ENCODE measurements at places on chromosomes 6 and 20. TPM values are rescaled to one million over a fixed set of nuclear protein-coding genes. Genes with fewer than 3 reads are reported as not detected.

ZNF335 gene
- total RNA-seq, result 43.3 TPM

LZTS3 gene
- 2.1 TPM for total RNA-seq

BACH2 gene
- 61.7 TPM for total RNA-seq

DNA sequence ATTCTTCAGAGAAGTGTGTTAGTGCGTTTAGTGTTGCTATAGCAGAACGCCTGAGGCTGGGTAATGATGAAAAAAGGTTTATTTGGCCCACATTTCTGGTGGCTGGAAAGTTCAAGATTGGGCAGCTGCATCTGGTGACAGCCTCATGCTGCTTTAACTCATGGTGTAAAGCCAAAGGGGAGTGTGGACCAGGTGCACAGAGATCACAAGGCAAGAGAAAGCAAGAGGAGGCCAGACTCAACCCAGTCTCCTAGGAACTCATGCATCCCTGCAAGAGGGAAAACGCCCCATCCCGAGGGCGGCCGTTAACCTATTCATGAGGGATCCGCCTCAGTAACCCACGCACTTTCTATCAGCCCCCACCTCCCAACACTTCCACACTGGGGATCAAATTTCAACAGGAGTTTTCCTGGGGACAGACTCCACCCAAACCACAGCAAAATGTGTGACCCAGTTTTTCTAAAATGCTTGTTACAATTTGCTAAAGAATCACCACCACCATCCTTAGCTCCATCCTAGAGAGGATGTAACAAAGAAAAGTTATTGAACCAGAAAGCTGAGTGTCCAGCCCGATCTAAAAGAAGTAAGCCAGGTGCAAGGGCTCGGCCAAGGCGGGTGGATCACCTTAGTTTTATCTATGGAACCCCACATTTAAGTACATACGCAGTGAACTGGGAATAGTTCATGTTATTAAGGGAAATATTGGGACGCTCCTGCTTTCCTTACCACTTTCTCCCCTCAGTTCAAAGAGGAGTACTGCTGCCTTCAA lies 164.8 kb downstream of the QKI start:
- no peaks in the 10 kb centered on the region for H3K36me3 ChIP-seq
- DNase-seq, result no peak
- no peaks in the 10 kb centered on the region for H3K27me3 ChIP-seq
- no peak overlapping the region for H3K27ac ChIP-seq
- no peaks in the 10 kb centered on the region for H3K4me1 ChIP-seq

DNA sequence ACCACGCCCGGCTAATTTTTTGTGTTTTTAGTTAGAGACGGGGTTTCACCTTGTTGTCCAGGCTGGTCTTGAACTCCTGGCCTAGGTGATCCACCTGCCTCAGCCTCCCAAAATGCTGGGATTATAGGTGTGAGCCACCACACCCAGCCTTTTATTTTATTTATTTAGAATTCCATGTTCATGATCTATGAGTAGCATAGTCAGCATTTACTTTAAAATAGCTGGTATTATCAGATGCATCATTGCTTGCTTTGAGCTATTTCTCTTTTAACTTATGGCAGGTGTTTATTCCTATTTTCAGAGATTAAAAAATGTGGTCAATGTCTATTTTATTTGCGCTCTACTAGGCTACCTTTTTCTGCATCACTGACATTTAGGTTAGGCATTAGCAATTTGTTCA lies 152.0 kb downstream of the UTRN start:
- H3K4me3 ChIP-seq, result no peak overlapping the region
- peaks cover 3% of the 10 kb centered on the region for H3K4me1 ChIP-seq
- H3K27ac ChIP-seq, result no peak overlapping the region
- peaks cover 69% of the 10 kb centered on the region for H3K36me3 ChIP-seq
- no peak for DNase-seq

DNA sequence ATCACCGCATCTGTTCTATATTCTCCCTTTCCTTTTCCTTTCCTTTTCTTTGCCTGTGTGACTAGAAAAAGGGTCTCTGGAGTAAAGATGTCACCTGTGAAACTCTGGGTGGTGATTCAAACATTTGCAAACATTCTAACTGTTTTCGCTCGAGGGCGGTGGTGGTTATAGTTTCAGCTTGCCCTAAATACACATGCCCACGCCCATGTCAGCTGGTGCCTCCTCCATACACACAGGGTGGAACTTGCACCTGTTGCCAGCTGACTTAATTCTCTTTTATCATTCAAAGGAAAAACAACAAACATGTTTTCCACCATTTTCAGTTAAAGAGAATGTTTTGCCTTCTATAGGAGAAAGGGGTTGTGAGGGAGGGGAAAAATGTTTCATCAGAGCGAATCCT lies 381.9 kb upstream of the ARID1B start:
- no peak for DNase-seq
- no peaks in the 10 kb centered on the region for H3K36me3 ChIP-seq
- no peak overlapping the region for H3K4me3 ChIP-seq
- H3K27me3 ChIP-seq, result peaks cover 63% of the 10 kb centered on the region
- H3K27ac ChIP-seq, result no peak overlapping the region
- H3K4me1 ChIP-seq, result peaks cover 15% of the 10 kb centered on the region

DNA sequence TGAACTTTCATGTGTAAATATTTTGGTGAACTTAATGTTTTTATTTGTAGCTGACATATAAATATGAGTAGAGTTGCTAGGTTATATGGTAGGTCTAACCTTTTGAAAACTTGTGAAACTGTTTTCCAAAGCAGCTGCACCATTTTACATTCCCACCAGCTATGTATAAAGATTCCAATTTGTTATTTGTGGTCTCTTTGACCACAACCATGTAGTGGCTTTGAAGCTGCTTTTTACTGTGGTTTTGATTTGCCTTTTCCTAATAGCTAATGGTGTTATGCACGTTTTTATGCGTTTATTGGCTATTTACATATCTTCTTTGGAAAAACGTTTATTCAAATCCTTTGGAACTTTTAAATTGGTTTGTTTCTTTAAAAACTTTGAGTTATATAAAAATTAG lies 10.3 kb downstream of the CST3 start:
- H3K4me1 ChIP-seq, result peaks cover 3% of the 10 kb centered on the region
- peaks cover 1% of the 10 kb centered on the region for H3K27me3 ChIP-seq
- no peak overlapping the region for H3K4me3 ChIP-seq
- no peak overlapping the region for H3K27ac ChIP-seq
- no peaks in the 10 kb centered on the region for H3K36me3 ChIP-seq
- DNase-seq, result no peak
